T-helper 2 cell (primary cell): ENCODE measurements at places on chromosomes 1 and 21.

DNA sequence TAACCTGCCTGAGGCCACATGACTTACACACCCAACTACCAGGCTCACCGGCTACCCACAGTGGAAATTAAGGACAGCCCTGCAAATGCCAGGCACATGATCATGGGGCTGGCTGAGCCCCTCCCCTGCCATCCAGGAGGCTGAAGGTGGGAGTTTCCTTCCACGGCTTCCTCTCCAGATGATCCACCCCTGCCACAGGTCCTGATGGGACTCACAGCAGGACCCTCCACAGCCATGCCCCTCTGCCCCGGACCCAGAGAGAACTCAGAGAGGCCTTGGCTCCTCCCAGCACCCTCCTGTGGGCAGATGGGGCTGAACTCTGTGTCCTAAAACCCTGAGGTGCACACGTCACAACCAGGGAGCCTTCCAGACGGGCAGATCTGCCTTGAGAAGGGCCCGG is 29.1 kb upstream of the CASZ1 start:
- no peak for DNase-seq

DNA sequence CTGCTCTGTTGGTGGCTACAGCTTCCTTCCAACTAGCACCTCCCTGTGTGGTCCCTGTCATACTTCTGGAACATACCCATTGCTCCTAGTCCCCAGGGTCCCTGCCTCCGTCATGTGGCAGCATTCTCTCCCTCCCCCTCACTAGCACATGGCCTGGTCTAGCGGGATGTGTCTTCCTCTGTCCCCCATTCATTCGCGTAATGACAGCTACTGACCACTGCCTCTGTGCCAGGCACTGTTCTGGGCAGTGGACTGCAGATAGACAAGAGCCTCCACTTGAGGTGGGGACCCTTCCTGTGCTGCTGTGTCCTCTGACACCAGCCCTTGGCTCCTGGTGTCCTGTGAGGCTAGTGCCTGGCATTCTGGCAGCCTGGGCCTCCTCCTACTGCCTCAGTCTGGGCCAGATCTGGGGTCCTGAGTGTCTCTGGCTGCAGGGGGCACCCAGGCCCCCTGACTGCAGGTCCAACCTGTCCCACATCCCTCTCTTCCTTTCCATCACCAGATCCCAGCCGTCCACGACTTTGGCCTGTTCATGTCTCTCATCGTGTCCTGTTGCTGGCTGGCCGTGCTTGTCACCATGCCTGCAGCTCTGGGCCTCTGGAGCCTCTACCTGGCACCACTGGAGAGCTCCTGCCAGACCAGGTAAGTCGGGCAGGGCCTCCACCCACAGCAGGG is 38.1 kb downstream of the DISP3 start:
- no peak for DNase-seq

GRCh38 chr1:223411309-223411708 is 18.1 kb downstream of the CCDC185 start:
- DNase-seq = no peak

GRCh38 chr1:24903011-24903461 is 27.0 kb downstream of the RUNX3 start:
- DNase-seq = no peak

DNA sequence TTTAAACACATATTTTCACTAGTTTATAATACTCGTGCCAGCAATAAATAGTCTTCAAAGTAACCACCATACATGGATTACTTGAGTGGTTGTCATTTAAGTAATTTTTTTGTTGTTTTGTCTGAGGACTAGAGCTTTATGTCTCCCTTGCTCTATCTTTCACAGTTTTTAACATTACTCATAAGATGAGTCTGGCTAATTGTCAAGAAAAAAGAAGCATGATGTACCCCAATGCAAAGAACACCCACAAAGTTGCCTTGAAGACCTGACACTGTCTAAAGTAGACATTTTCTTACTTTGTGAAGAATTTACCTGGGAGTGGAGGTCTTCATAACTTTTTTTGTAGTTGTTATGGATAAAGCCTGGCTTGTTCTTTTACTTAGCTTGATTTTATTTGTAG is 210.4 kb upstream of the BRINP3 start:
- no peak for DNase-seq
